Chondrocyte (in vitro differentiated cells): ENCODE measurements at places on chromosomes 4 and X.

DNA sequence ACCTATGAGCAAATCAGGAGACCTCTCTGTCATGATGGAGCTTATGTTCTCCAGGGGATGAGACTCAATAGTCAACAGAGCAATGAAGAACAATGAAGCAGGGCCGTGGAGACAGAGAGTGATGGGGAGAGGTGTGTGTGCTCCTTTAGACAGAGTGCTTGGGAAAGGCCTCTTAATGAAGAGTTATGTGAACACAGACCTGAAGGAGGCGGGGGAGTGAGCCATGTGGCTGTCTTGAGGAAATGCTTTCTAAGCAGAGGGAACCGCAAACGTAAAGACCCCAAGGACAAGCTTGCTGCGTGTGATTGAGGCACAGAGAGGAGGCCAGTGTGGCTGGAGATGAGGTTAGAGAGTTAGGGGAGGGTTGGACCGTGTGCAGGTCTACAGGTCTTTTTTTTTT lies 53.1 kb downstream of the CHRNA9 start:
- DNase-seq = no peak

- DNase-seq = no peak
Measured at GRCh38 chr4:121980643-121981042, 28.8 kb upstream of the TRPC3 start.

DNA sequence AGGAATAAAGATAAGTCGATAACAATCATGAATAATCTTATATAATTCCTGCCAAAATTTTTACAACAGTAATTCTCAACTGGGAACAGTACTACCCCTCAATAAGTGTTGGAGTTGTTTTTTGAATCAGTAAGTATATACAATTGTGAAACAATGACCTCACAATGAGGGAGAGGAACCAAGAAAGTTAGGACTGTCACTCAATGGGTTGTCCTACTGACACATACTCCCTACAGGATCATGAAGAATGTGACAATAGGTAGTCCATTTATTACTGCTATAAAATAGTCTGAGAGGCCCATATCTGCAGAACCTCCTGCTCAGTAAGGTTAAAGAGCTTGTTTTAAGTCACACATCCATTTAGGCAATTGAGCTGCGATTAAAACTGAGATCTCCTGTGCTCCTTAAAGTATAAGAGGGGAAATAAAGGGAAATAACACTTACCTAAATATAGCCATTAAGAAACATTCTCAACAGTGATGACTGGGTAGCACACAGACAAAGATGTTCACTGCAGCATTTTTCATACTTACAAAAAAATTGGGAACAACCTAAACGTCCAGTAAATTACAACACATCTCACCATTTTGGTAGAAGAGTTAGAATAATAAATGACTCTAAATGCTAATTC lies 26.2 kb downstream of the FBXW7 start:
- no peak for DNase-seq

GRCh38 chrX:119406776-119407175 lies 7.6 kb downstream of the SLC25A43 start:
- no peak for DNase-seq

GRCh38 chrX:2718821-2719220 lies 27.7 kb downstream of the CD99 start:
- no peak for DNase-seq

DNA sequence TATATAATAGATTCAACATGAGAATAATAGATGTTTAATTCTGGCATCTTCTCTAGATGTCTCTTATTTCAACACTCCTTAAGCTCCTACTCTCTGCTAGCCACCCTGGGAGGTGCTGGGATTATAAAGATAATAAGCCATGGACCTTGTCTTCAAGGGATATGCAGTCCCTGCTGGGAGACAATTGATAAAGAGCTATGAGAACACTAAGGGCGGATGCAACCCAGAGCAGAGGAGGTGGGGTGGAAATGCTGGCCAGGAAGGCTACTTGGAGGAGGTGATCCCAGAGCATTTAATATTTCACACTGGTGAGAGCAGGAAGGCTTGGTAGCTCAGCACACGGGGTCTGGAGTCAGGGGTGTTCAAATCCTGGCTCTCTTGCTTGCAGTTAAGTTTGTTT lies 18.3 kb upstream of the PGRMC2 start:
- DNase-seq = no peak

GRCh38 chr4:132572210-132572609 lies 576.9 kb upstream of the PCDH10 start:
- no peak for DNase-seq

GRCh38 chr4:118373614-118374255 lies 20.9 kb upstream of the PRSS12 start:
- no peak for DNase-seq

DNA sequence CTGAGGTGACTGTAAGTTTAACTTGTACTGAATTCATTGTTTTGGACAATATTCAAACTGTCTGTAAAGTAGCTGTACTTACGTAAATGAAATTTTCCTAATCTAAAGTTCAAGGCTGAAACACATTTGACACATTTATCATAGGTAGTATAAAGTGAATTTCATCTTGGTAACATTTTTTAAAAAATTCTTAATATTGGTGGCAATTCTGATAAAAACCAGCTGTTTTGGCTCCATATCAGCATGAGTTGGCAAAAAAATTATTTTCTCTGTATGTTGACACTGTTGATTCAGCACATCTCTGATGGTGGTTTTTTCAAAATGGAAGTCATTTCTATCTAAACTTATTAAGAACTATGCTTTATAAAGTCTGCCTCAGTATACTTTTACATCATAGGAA lies 30.9 kb downstream of the CXorf58 start:
- DNase-seq = no peak
